ENCODE measurements at places on chromosomes 5 and 9.

DNA sequence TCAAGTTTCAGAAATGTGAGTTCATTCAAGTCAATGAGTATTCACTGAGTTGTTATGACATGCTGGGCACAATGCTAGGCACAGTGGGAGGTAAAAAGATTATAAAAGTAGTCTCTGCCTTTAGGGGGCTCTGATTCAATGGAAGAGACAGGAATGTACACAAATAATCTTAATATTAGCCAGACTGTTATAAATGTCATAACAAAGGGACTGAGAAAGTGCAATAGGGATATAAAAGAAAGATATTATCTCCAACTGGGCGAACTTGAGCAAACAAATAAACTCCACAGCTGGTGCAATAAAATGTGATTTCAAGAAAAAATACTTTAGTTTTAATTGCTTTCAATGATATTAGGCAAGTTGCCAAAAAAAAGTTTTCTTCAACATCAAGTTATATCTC is 755.2 kb downstream of the BRINP1 start:
- DNase-seq = no peak

DNA sequence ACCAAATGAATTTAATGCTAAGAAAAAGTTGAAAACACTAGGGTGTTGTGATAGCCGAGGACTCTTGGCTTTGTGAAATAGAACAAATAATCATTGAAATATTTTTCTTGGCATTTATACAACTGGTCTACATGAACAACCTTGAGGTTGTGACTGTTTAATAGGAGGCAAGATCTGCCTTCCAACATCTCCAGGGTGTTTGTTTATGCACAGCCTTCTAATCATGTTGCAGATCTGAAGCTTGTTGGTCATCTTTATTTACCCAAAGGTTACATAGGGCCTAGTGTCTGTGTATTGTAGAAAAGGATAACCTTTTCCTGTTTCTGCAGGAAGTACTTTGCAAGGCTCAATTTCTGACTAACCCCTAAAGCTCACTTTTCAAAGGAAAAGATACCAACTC is 65.2 kb upstream of the RANBP3L start:
- no peak for DNase-seq

DNA sequence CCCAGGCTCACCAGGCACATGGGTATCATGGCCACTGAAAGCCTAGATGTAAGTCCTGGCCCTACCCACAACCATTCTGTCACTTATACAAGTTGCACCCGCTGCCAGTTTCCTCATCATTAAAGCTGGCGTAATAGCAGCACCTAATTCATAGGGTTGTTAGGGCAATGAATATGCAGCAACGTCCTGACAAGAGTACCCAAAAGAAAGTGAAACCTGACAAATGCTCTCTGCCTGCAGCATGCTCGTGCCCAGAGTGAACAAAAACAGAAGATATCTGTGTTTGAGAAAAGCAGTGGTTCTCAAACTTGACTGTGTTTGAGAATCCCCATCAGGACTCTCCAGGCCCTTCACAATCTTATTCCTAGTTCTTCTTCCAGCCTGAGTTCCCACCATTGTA is 632.4 kb downstream of the SEMA5A start:
- DNase-seq = no peak

DNA sequence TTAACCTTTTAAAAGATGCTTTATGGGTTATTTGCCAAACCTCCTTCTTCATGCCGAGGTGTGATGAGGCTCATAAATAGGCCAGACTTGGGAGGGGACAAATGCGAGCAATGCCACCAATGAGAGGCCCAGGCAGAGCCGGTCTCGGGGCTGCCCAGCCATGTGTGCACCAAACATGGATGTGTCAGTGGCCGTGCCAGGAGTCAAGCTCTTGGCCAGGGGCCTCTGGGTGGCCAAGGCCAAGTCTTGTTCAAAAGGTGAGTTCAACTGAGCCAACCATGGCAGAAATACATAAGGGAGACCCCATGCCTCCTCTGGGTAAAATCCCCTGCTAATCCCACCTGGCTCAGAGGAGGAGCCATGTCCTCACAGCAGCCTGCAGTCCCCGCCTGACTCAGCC is 10.9 kb upstream of the LCN15 start:
- DNase-seq = no peak

- DNase-seq = no peak
Observed at GRCh38 chr5:41995193-41995592, 70.1 kb downstream of the FBXO4 start.
